AG04450 (cell line): ENCODE measurements at places on chromosomes 7 and 10.
A peak's percentile ranks its signal among the peaks of the same experiment; 100 is the strongest.

- no peak for DNase-seq
Measured at GRCh38 chr7:31938650-31939049, 131.6 kb downstream of the PDE1C start.

DNA sequence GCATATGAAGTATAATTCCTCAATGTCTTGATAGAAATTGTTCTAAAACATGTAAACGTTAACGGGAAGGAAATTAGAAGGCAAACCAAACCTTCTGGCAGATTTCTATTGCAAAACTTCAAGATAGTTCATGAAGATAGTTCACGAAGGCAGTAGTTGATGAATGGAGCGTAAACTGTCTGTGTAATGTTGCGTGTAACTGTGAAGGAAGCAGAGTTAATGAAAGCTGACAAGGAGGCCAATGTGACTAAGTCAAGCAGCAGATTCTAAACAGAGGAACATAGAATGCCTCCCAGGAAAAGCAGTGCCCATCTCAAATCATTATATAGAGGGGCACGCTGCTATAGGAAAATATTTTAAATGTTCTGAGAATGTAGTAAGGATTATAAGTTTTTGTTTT lies 659.7 kb upstream of the IGFBP3 start:
- no peak for DNase-seq

DNA sequence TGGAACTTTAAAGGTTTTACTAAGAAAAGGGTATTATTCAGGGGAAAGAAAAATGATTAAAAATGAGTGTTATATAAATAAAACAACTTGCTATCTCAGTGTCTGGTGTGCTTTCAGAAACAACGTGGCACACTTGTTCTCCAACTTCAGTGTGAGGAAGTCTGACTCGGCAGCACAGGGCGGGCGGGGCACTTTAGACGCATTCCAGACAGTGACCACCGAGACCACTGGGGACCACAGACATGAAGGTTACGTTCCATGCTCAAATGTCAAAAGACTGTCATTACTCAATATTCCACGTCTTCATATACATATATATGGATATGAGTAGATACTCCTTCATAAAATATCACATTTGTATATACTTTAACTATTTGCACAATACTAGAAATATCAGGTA lies 87.0 kb downstream of the LARP4B start:
- no peak for DNase-seq

DNA sequence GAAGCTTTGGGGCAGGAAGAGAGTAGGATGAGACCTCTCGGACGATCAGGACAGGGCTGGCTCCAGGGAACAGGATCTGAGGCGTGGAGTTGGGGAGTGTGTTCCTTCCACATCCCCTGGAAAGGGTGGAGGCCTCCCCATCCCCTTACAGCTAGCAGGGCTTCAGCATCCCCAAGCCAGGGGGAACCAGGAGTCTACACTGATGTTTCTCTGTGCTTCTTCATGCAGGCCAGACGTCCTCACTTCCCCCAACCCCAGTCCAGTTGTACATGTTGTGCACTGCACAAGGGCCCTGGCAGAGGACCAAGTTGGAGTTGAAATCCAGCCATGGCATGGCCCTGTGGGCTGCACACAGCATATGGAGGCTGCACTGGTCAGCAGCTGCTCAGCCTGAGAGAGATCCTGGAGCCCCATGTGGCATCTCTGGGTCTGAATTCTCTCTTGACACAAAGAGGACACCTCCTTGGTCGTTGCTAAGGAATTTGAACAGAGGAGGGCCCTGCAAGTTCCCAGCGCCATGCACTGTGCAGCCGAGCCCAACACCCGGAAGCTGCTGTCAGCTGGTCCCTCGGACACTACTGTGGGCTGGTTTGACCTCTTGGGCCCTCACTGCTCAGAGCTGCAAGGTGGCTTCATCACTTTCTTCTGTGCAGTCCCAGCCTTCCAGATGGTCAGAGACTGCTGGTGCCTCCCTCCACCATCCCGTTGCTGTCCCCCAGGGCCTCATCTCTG lies 181.1 kb downstream of the DNAJB6 start:
- no peak for DNase-seq

DNA sequence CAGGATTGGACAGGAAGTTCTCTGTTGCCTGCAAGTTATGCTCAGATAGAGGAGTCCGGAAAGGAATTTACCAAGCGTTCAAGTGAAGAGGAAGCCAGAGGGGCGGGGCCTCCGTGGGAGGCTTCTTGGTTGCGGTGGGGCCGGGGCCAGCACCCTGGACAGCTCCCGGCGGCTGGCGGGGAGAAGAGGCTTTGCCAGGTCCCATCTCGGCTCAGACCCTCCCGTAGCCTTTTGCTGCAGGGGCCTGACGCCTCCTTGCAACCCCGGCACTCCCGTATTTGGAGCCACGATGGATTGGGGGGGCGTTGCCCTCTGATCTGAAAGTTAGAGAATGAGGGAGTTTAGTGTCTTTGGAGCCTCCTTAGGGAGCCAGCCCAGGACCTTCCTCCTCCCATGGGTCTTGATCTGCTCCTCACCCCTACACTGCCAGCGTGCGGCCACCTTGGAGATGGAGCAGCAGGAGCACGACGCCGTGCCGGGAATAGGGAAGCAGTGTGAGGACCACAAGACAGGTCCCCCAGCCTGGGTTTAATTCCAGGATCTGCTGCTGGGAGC lies 3.1 kb upstream of the SLC18A3 start:
- peak; percentile 11 for DNase-seq

DNA sequence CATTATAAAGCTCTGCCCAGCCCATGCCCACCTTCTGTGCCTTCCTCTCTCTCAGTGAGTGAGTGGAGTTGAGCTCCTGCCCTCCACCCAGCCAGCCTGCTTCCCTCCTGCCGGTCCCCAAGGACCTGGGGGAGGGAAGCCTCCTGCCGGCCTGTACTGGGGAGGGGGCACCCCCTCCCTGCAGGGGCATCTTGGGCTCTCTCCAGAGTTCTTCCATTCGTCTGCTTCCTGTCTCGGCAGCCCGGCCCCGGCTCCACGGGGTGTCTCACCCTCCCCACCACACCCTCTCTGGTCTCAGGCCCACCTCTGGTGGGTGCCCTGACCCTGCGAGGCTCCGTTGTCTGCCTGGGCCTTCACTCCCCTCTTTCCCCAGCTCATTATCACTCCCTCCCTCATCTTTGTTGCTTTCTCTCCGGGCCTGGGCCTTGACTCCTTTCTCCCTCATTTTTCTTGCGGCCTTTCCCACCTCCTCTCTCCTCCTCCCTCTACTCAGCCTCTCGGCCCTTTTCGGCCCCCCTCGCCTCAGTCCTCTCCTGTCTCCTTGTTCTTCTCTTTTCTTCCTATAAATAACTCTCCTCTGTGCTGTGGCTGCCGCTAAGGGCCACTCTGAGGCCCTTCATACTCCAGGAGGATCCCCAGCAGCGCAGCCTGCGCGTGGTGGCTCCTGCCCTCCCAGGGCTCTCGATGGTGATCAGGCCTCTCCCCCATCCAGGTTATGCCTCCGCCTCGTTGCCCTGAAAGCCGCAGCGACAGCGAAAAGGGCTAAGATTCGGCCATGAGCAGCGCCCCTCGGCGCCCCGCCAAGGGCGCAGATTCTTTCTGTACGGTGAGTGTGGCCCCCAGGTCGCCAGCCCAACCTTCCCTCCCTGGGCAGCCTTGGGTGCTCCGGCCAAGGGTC lies 2.1 kb downstream of the SLC4A2 start:
- DNase-seq: no peak

DNA sequence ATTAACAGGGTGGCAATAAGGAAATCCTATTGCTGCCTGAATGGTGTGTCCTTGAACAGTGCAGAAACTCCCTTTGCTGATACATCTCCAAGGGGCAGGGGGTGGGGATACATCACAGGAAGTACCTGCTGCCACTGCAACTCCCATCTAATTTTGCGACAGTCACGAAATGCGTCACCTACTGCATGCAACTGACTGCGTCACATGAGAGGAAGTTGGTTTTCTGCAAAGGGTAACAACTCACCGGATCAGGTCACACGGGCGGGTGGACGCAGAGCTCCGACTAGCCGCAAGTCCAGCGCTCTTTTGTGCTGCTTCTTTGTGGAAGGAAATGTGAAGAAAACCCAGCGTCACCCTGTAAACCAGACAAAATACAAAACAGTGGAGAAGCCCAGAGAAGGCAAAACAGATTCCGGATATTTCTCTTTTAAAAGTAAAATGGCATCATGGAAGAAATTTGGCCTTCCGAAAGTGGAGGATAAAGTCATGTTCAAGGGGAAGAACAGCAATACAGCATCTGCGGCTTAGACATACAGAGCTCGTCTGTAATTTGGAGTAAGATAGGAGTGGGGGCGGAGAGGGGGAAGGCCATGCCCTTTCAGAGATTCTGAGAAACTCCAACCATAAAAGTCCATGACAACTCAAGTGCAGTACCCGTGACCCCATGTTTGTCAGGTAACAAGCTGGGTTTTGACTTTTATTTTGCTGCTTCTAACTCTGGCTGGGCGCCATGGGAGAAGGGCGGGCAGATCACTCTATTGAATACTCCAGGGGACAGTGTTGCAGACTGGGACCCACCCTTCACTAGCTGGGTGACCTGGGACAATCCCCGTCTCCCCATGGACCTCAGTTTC lies 32.3 kb upstream of the PLEKHS1 start:
- no peak for DNase-seq

- no peak for DNase-seq
Measured at GRCh38 chr10:3785851-3786271, 852 bp upstream of the KLF6 start.

DNA sequence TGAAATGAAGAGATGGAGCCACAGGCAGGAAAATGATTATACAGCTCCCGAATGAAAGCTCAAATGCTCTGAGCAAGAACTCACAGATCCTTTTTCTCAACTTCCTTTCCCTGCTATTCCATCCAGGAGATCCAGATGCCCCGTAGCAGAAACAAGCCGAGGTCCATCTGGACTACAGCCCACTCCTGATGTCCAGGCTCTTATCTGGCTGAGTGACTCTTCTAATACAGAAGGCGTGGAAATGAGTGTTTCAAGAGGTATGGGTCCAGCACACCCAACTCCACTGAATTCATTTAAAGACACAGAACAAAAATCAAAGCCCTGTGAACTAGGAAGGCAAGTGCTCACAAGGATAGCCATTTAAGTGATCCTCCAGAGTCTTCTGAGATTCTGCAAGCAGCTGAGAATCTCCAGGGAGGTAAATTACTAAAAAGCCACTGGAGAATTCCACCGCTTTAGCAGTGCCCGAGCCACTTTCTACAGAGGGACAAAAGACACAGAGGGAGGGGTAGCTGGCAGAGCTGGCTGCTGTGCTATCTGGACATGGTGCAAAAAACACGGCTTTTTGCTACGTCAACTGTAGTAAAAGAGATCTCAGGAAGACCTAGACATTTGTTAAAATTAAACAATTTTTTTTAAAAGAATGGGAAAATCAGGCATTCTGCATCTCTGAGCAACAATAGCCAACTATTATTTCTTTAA lies 24.5 kb downstream of the FAM171A1 start:
- DNase-seq: no peak

GRCh38 chr7:127976056-127976737 lies 55.0 kb downstream of the LRRC4 start:
- DNase-seq: no peak

- DNase-seq: no peak
Measured at GRCh38 chr10:72164617-72165016, 51.2 kb upstream of the ANAPC16 start.

GRCh38 chr7:17951742-17952254 lies 11.5 kb upstream of the SNX13 start:
- no peak for DNase-seq
